ENCODE measurements at places on chromosomes 3 and 15. TPM values are rescaled to one million over a fixed set of nuclear protein-coding genes. Genes with fewer than 3 reads are reported as not detected.

- DNase-seq, result no peak
Observed at GRCh38 chr3:99997293-99997692, 117.0 kb downstream of the FILIP1L start.

GRCh38 chr3:120039642-120040610 is 54.3 kb downstream of the GSK3B start:
- peak; percentile 88 for DNase-seq

DNA sequence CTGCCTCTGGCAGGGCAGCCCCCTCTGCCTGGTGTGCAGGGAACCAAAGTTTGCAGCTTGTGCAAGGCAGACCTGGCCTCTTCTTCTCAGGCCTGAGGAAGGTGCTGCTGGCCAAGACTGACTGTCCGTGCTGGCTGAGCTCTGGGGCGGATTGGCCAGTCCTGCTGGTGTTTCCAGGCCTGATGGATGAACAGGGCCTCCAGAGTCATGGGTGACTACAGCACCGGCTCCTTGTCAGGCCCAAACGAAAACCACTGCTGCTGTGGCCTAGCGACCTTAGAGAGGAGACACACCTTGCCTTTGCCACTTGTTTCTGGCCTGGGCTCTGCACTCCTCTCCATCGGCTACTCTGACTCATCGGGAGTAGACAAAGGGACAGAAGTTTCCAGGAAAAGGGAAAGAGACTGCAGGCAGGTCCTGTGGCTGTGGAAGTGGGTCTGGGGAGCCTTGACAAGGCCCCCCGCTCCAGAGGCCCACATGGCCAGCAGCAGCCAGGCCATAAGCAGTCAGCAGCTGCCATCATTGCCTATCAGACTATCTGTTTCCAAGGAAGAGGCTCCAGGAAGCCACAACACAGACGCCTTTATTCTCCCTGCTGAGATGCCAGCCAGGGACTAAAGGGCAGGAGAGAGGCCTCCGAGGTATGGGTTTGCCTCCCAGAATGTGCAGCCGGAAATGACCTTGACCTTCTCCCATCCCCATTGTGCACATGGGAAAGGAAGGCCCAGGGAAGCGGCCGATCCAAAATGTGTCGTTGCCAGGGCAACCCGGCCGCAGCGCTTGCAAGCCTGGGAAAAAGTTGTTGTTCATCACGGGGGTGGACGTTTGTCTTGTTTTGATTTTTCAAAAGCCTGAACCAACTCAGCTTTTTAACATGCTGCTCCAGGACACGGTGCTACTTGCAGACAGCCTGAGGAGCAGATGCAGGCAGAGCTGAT is 160.5 kb downstream of the CHSY1 start:
- DNase-seq, result no peak

DNA sequence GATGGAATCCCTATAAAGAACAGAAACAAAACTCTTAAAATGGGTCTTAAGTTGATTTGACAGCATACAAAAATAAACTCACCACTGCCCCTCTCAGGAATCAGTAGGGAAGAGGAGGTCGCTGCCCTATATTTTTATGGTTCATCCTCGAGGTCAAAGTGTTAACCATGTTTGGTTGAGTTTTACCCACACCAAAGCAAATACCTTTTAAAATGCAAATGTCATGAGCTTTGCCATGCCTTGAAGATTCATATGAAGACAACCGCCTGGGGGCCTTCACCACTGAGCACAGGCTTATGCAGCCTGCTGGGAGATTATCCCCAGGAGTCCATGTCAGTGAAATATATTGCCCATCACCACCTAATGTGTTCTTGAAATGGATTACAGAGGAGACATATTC is 66.1 kb downstream of the GLB1 start:
- no peak for DNase-seq

ABHD2 gene
- total RNA-seq, result 18.1 TPM
